ENCODE measurements at places on chromosomes 5 and 9.

DNA sequence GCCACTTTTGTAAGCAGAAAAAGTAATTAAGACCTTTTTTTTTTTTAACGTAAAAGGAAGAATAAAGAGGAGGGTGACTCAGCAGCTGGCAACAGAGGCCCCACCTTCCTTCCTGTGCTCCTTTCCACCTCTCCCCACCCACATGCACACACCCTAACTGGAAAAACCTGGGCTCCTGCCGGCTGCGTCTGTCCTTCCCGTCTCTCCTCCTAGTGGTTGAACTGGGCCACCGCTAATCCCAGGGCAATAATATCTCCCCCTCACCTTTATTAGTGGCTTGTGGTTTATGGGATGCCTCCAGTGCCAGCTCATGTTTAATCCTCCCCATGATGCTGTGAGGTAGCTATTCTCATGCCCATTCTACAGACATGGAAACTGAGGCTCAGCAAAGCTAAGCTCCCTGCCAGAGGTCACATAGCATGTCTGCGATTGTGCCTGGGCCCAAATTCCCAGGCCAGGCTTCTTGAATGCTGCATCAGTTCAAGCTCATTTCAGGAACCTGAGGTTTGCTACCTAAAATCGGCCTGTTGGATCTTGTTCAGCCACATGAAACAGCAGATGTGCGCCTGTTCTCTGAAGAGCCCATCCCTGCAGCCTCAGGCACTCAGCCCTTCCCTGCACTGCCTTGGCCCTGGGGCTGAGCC lies 60.9 kb upstream of the IL17B start:
- DNase-seq = no peak

DNA sequence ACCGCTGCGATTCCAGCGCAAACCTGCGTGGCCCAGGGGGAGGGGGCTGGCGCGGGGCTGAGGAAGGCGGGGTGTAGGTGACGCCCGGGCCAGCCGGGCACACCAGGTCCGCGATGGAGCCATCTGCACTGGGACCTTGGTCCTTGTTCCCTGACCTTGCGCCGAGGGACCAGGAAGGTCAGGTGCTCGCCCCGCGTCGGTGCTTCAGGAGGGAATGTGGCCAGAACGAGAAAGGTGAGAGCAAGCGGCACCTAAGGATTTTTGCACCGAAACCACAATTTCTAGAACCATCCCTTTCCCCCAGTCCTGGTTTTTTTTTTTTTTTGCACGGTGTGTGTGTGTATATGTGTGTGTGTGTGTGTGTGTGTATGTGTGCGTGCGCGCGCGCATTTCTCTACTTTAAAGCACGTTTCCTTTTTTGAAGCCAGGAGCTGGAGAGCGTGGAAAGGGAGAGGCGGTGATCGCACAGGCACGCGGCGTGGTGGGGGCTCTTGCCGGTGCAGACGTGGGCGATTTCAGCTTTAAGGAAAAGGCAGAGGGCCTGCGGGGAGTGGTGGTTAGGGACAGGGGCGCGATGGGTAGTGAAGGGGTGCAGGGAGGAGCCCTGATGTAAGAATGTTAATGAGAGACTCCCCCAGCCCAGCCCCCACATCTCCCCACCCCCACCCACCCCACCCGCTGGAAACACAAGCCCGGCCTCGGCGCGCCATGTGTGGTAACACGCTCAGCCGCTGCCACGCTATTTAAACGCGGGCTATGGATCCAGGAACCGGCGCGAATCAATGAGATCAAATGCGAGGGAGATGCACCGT lies at the start of gene NPR3:
Gene NPR3 (plus strand): TSS at position 772 of the 812 bp plus-strand sequence. CDS start 456 bp downstream, outside the sequence.
- DNase-seq = no peak

GRCh38 chr9:123322273-123323195 lies 33.5 kb upstream of the CRB2 start:
- DNase-seq = no peak

DNA sequence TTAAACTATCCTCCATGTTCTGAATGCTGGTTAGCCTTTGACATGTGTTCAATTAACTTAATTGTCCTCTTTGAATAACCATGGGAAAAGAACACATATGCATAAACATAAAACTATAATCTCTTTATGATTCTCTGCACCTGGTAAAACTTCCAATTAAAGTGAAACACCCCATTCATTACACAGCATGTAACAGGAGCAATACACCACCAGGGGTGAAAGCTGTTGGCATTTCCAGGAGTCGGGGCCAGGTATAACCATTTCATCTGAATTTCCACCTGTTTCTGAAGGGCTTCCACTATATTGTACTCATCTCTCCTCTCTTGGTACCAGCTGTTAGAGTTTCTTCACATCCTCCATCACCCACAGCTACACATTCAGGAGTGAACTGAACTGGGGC lies 303.8 kb downstream of the EDIL3 start:
- no peak for DNase-seq

GRCh38 chr5:43482490-43483297 lies 971 bp downstream of the TMEM267 start:
- DNase-seq = peak; percentile 39

Data from BJ (cell line).